Foreskin fibroblast (primary cell): ENCODE measurements at places on chromosomes 12 and 14.

DNA sequence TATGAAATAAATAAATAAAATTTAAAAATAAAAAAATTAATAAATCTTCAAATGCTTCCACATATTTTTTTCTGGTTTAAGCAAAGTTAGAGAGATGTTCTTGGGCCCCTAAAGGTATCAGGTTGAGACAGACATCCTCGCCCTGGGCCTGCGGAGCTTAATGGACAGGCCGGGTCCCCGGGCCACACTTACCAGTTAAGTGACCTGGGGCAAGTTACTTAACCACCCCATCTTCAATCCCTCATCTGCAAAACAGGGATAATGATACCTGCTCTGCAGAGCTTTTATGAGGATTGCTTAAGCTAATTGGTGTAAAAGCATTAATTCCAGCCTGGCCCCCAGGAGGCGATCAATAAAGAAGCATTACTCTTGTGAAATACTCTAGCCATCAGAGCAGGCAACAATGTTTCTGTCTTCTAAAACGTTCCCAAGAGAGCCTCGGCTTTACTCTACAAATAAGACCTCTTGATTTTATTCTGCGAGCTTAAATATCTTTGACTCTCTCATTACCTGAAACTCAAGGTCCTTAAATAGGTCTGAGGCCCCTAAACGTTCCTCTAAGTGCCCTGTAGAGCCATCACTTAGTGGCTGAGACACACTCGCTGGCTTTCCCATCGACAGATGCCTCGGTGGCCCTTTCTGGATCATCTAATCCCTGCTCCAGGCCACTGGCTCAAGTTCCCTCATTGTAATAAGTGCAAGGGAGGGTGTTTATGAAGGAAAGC is 81.1 kb upstream of the DIO3 start:
- DNase-seq, result no peak

DNA sequence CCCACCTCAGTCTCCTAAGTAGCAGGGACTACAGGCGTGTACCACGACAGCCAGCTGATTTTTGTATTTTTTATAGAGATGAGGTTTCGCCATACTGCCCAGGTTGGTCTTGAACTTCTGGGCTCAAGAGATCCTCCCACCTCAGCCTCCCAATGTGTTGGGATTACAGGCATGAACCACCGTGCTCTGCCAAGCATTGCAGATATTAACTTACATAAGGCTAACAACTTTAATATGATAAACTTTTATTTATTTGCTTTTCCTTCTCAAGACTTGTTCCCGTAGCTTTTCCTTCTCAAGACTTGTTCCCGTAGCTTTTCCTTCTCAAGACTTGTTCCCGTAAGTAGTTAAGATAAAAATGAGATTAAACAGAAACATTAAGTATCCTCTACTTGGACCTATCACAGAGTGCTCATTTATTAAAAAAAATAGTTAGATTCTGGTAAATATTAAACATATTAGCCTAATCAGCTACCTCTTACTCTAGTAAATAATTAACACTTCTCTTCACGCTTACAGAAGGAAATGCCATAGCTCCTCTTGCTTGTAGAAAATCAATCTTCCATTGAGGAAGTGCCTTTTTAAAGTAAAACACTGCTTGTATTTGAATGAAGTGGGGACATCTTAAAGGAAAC is 157.7 kb upstream of the KITLG start:
- no peak for DNase-seq

DNA sequence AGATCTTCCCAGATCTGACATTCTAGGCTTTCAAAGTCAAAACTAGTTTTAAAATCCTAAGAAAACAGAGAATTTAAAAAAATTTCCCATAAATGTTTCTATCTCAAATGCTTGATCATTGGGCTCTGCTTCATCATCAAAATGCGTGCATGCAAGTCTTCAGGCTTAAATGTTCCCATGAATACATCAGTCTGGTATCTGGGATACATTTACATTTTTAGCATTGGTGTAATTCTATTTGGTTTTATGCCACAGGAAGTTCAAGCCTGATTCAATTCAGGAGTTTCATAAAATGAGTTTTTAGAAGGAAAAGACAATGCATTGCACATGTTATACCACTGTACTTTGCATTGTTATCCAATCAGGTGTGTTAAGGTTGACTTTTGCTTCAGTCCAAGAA is 336.4 kb downstream of the PCNX1 start:
- peak; percentile 71 for DNase-seq

GRCh38 chr12:62787611-62788010 is 147.3 kb downstream of the PPM1H start:
- DNase-seq, result no peak
